ENCODE measurements at places on chromosomes 12 and 14.
A peak's percentile ranks its signal among the peaks of the same experiment; 100 is the strongest.

DNA sequence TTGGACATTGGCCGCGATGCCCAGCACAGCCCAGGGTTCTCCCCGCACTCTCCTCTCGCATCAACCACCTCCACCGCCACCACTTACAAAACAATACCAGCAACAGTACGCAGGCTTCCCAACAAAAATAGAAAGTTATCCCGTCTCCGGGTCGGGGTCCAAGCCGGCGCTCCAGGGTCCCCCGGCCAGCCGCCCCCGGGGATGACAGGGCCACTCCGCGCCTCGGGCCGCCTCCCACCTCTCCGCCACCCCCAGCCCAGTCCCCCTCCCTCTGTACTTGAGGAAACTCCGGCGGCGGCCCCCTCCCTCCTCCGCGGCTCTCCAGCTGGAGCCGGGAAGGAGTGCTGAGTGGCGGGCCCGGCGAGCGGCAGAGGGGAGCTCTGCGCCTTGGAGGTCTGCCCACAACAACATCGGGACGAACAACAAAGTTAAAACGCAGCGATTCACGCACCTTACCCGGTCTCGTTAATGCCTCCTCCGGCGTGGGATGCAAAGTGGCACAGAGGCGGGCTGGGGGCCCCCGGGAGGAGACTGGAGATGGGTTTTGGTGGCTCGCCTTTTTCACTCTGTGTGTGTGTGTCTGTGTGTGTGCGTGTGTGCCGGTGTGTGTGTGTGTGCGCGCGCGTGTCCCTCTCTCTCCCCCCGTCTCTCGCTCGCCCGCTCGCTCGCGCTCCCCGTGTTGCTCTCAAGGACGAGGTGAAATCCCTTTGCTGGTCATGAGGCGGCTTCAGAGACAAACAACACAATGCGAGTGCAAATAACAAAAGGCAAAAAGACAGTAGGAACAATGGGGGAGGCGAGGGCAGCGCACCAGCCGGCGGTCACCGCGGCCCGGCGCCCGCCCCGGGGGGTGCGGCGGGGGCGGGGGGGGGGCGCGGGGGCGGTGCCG, 386.8 kb downstream of the BCAT1 start:
- no peak for DNase-seq

DNA sequence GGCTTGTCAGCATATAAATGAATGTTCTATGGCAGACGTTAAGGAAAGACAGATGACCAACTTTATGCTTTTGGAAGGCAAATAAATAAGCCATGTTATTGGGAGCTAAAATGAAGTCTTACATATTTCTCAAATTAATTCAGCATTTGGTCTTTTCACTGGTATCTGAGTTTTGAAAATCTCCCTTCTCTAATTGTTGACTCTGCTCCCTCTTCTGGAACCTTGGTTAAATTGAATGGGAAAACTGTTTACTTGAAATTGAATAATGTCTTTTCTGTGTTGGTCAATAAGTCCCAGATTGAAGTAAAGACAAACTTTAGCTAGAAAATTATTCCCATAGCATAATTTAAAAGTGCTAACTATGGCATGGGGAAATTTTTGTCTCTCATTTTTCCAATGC, 38.7 kb downstream of the LGR5 start:
- DNase-seq: no peak

- DNase-seq: no peak
These were observed 20.2 kb downstream of the PRKCH start for GRCh38 chr14:61341275-61342206.

GRCh38 chr12:10289005-10289754, 18.5 kb upstream of the KLRD1 start:
- DNase-seq: no peak

DNA sequence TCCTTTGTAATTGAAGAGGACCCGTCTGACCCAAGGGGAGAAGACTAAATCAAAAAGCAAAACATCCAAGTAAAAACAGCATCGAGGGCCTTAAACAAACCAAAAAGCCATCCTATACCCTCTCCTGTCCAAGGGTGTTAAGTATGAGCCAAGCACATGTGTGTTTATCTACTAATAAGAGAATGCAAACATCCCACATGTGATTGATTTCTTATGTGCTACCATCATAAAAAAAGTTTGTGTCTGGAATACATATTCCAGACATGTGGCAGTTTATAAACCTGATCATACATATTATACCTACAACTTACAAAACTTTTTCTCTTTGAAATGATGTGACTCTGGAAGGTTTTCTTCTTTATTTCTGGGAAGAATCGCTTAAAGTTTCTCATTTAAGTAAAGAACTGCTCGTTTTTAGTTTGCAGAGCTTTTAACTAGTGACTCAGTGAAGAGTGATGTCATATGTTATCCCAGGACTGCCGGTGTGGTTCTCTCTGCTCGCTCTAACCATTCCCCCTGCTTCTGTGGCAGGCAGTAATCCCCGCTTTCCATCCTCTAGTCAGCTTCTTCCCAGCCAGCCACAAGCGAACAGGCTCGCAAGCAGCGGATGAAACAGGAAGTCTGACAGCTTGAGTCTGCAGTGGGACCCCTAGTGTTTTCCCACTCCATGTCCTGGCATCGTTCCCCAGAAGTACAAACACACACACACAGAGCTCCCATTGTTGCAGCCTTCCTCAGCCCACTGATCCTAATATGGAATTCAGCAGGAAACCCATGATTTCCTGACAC, 431 bp upstream of the RHOJ start:
- DNase-seq: no peak

- DNase-seq: no peak
These were observed 60.6 kb upstream of the LHX5 start for GRCh38 chr12:113532292-113532691.

DNA sequence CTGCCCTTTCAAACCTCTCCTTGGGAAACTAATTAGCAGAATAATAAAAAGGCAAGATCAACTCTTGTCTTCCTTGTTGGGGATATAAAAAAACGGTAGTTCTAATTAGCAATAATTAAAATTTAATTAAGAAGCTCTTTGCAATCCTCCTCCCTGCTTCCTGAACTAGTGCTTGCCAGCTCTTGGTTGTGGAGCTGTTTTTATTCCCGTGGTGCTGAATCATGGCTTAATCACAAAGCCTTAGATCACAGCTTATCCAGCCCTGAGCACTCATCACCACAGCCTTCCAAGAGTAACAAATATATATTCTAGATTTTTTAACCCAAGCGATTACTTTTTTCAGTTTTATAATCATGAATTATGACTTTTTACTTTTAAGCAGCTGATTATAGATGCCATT, 63.2 kb upstream of the INSM2 start:
- DNase-seq: no peak

DNA sequence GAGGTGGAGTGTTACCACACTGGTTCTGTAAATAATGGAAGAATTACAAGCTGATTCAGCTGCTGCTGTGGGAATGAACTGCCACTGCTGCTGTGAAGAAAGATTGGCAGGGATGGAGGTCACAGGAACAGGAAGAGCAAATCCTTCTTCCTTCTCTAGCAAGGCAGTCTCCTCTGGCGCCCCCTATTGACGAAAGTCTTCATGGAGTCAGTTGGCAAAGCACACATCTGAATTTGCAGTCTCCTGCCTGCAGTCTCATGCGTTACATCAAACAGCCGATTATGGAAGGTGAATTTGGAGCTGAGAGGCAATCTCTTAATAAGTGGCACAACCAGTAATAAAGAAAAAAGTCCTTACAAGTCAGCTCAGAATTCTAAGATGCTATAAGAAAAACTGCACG, 106.0 kb upstream of the TMTC1 start:
- DNase-seq: no peak

DNA sequence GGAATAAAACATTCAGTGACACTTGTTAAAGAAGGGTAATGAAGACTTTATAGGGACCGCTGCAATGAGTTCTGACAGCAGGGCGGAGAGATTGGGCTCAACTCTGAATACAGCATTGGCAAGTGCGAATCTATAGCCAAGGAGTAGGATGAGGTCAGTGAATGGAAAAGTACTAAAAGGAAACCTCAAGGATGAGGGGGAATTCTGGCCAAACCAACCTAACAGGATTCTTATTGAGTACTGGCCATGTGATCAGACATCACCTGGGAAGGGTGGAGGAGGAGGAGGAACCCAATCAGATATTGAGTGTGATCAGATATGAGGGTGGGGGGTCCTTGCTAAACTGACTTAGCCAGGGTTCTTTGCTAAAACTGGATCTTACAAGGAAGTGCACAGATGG, 31.0 kb downstream of the DRAM1 start:
- no peak for DNase-seq

GRCh38 chr14:72217135-72217534, 284.9 kb downstream of the RGS6 start:
- no peak for DNase-seq

GRCh38 chr14:59267046-59267445, 78.6 kb downstream of the DAAM1 start:
- DNase-seq: no peak

GRCh38 chr12:64993461-64993860, 127.6 kb downstream of the WIF1 start:
- DNase-seq: no peak

DNA sequence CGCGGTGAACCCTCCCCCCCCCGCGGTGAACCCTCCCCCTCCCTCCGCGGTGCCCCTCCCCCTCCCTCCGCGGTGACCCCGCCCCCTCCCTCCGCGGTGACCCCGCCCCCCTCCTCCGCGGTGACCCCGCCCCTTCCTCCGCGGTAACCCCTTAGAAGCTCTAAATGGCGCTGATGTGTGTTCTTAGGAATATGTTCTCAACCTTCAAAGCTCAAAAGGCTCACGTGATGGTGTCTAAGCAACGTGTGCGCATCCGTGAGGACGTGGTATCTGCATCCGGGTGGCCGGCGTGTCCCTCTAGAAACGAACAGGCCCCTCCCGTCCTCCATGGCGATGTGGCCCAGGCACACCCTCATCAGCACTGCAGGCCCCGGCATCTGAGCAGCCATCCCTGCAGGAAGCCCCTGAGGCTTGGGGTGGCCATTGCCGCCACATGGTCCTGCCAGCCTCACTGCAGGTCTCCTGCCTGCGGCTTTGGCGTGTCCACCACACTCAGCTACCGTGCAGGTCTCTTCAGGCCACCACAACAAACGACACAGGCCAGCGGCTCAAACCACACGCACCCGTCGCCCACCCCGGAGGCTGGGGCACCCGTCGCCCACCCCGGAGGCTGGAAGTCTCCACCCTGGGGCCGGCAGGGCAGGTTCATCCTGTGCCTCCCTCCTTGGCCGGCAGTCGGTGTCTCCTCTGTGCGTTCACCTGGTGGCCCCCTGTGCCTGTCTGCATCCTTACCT, 14.5 kb upstream of the FBRSL1 start:
- DNase-seq: peak; percentile 49

DNA sequence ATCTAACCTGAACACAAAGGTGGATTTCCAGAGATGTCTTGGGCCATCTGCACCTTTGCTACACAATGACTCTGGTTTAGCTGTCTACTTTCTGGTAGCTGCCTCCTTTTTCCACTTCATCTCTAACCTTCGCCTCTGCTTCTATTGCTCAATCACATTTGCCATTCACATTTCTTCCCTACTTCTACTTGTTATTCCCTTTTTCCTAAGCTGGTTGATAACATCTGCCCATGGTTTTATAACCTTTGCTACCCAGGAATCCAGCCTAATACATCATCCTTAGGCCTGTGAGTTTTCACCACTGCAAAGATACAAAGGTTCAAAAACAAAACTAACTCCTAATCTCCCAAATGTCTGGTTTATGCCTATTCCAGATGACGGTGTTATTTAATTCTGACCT, 13.2 kb downstream of the SPPL3 start:
- DNase-seq: no peak

DNA sequence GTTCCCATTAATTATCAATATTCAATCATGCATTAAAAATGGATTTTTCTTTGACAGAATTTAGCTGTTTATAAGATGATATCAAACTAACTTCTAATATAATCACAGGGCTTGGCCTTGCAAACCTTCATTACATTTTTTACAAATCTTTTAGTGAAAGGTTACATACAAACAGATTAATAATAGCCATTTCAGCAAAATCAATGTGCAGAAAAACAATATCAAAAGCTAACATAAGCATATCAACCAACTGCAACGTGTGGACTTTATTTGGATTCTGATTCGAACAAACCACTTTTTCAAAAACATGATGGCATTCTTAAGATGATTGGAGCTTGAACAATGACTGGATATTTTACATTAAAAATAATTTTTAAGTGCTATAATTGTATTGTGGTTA, 93.6 kb downstream of the OTX2 start:
- no peak for DNase-seq

DNA sequence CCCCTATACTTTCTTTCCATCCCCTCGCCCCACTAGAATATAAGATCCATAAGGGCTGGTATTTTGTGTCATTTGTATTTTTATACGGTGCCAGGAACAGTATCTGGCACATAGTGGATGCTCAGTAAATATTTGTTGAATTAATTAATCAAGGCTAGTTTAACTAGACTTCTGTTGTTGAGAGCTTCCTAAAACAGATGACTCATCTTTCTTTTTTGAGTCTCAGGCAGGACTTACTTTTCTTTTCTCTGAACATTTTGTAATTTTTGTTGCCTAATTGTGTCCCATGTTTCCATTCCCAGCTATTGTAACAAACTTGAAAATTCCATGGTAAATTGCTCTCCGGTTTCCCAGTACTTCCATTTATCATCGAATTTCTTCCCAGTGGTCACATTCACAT, 16.7 kb downstream of the STK38L start:
- no peak for DNase-seq

- no peak for DNase-seq
These were observed 15.1 kb downstream of the EPYC start for GRCh38 chr12:90989686-90990111.

- no peak for DNase-seq
These were observed 58.2 kb upstream of the FLRT2 start for GRCh38 chr14:85471744-85472143.

- no peak for DNase-seq
These were observed 16.4 kb upstream of the ANKRD9 start for GRCh38 chr14:102525929-102526497.

GRCh38 chr12:18320036-18320617, 58.8 kb downstream of the PIK3C2G start:
- no peak for DNase-seq

- DNase-seq: no peak
These were observed 214.0 kb upstream of the NOVA1 start for GRCh38 chr14:26811756-26812305.

GRCh38 chr14:38003746-38004609, 203.7 kb upstream of the SSTR1 start:
- no peak for DNase-seq

- no peak for DNase-seq
These were observed 1.6 kb downstream of the LRRC74A start for GRCh38 chr14:76827696-76828296.

GRCh38 chr14:85762526-85762925, 232.6 kb downstream of the FLRT2 start:
- DNase-seq: no peak
